CD4-positive, alpha-beta T cell (primary cell): ENCODE measurements at places on chromosomes 6 and 20. TPM values are rescaled to one million over a fixed set of nuclear protein-coding genes. Genes with fewer than 3 reads are reported as not detected.

UCKL1 gene
- 46.1 TPM for total RNA-seq

CASS4 gene
- total RNA-seq, result 39.8 TPM

FOXQ1 gene
- total RNA-seq, result not detected

RAD21L1 gene
- not detected for total RNA-seq

ASIP gene
- not detected for total RNA-seq

ZNF292 gene
- 82.5 TPM for total RNA-seq

DNA sequence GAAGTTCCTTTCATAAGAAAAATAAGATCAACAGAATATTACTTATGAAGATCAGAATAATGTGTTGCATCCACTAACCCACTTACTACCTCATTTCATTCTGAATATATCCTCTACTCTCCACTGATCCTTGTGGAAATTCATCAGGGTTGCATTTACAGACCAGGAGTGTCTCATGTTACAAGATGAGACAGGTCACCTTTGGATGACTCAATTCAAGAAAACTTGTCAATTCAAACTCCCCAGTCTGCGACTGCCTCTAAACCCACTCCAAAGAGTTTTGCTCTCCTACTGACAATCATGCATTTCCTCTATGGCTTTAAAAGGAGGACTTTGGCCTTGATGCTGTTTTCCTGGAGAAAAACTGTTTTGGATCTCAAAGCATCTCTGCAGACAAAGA, 68.4 kb downstream of the ID4 start:
- no peaks in the 10 kb centered on the region for H3K4me1 ChIP-seq
- H3K4me3 ChIP-seq, result no peak overlapping the region
- no peak overlapping the region for H3K27ac ChIP-seq
- no peak for DNase-seq
- H3K27me3 ChIP-seq, result no peaks in the 10 kb centered on the region

- H3K4me3 ChIP-seq, result no peak overlapping the region
- no peak for DNase-seq
These were observed 83.4 kb downstream of the OPN5 start for GRCh38 chr6:47865206-47865605.

GRCh38 chr6:34970957-34971356, 81.9 kb downstream of the ANKS1A start:
- H3K4me1 ChIP-seq, result no peaks in the 10 kb centered on the region
- H3K36me3 ChIP-seq, result peaks cover 31% of the 10 kb centered on the region
- DNase-seq, result no peak

DNA sequence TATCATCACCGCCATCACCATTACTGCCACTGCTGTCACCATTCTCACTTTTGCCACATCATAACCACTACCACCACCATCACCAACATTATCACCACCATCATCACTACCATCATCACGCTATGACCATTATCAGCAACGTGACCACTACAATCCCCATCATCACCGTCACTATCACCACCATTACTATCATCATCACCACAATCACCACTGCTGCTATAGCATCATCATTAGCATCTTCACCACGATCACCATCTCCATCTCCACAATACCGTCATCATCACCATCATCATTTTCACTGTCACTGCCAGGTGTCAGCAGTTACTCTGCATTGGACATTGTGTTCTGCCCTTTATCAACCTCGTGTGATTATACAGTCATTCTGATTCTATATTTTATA, 19.0 kb downstream of the CST4 start:
- no peak overlapping the region for H3K27ac ChIP-seq
- no peak overlapping the region for H3K4me3 ChIP-seq
- no peaks in the 10 kb centered on the region for H3K36me3 ChIP-seq
- H3K27me3 ChIP-seq, result no peaks in the 10 kb centered on the region
- DNase-seq, result no peak
- no peaks in the 10 kb centered on the region for H3K4me1 ChIP-seq

DNA sequence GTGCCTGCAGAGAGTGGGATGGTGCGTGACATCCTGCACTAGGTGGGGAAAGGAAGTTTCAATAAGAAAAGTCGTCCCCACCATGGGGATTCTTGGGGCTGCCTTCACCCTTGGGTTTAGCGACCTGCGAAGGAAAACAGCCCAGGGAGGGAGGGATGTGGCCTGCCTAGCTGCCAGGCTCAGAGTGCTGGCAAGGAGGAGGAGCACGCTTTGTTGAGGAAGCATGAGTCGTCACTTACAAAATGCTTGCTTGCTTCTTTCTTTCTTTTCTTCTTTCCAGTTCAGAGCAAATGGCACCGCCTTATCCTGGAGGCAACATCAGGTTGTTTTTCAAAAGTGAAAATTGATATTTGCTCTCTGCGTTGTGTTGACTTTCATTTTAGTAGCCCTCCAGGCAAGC, 123.2 kb downstream of the TFAP2C start:
- H3K4me1 ChIP-seq, result no peaks in the 10 kb centered on the region
- no peak for DNase-seq
- H3K27ac ChIP-seq, result no peak overlapping the region
- peaks cover 5% of the 10 kb centered on the region for H3K27me3 ChIP-seq
- H3K4me3 ChIP-seq, result no peak overlapping the region
- no peaks in the 10 kb centered on the region for H3K36me3 ChIP-seq

DNA sequence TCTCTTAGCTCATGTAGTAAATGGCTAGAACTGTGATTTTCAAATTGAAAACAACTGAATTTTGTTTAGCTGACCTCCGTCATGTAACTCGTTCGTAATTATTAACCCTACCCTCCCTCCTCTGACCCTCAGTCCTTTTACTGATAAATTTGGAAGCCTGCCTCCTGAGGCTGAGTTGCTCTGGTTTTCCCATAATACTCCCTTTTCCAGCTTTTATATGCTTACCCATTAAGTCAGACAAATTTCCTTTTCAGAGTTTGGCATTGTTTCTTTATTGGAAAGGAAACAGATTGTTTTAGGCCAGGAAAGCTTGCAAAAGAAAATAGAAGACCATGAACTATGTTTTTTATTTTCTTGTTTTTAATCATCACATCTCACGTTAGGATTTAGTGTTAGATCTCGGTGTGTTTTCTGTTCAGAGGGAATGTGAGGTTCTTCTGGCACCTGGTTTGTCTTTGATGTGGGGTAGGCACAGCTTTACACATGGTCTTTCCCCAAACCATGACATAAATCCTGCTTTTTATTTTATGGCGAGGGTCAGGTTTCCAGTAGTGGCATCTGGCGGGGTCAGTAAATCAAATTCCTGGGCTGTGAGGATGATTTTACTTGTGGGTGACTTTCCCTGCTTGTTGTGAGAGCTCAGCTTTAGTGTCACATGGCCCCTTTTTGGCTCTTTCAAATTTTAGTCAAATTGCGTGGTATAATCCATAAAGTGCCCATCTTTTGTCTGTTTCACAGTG, 24.5 kb downstream of the PLCB4 start:
- DNase-seq, result no peak
- no peaks in the 10 kb centered on the region for H3K36me3 ChIP-seq
- no peak overlapping the region for H3K4me3 ChIP-seq

GRCh38 chr6:42340511-42340910, 111.2 kb downstream of the TRERF1 start:
- no peaks in the 10 kb centered on the region for H3K36me3 ChIP-seq
- no peak for DNase-seq
- no peak overlapping the region for H3K27ac ChIP-seq

DNA sequence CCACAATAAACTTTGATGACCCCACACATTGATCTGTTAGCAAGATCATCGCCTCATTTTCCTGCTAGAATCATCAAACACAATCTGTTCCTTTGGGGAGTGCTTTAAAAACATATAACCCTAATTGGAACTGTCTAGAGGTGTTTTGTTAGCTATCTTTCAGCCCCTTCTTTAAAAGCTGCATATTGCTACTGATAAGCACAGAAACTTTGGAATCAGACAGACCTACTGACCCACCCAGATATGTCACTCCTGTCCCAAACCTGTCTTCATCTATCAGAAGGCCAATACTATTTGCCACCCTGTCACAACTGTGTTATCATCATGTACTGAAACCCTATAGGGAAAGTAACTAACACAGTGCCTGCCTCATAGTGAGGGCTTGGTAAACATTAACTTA, 172.4 kb upstream of the SASH1 start:
- no peak overlapping the region for H3K4me3 ChIP-seq
- no peaks in the 10 kb centered on the region for H3K4me1 ChIP-seq
- peaks cover 3% of the 10 kb centered on the region for H3K27me3 ChIP-seq
- no peaks in the 10 kb centered on the region for H3K36me3 ChIP-seq

DNA sequence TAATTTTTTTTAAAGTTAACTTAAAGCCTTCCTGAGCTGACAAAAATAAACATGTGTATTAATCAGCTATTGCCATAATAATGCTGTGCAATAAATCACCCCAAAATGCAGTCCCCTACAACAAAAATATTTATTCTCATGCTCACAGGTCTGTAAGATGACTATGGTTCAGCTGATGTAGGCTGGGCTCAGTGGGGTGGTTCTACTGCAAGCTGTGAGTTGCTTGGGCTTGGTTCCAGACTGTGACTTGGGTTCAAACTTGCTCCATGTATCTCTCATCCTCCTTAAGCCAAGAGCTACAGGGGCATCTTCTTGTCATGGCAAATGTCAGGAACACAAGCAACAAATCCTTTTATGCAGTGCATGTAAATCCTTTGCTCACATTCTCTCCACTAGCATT, 644.3 kb downstream of the KIF16B start:
- H3K36me3 ChIP-seq, result no peaks in the 10 kb centered on the region
- H3K4me1 ChIP-seq, result no peaks in the 10 kb centered on the region
- no peak for DNase-seq
- no peak overlapping the region for H3K4me3 ChIP-seq
- no peak overlapping the region for H3K27ac ChIP-seq
- no peaks in the 10 kb centered on the region for H3K27me3 ChIP-seq

DNA sequence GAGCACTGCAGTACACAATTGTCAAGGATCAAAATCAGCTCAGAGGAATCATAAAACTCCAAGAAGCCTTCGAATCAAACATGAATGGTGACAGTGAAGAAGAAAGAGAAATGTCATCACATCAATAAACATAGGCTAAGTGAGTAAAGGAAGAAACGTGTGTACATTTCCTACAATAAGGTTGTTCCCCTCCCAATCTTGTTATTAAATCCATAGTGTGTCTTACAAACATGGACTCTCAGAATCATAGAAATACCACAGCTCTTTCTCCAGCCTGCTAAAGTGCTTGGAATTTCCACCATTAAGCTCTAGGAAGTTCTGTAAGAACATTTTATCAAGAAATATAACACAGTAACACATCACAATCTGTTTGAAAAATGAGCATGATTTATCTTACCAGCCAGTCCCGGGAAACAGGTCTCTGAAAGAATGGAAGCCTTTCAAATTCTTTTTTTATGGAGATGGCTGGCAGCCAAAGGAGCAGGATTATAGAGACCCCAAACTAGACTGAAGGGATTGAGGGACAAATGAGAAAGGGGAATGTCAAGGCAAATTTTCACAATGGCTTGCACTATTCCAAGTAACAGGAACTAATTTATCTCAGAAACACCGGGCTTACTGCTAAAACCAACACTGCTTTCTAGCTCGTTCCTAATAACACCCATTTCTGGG, 4.5 kb upstream of the TNFAIP3 start:
- H3K4me1 ChIP-seq, result peaks cover 10% of the 10 kb centered on the region
- no peaks in the 10 kb centered on the region for H3K27me3 ChIP-seq
- no peak overlapping the region for H3K4me3 ChIP-seq
- H3K27ac ChIP-seq, result no peak overlapping the region
- no peak for DNase-seq
